ENCODE measurements at places on chromosomes 3 and 15.

GRCh38 chr3:140341203-140341602 lies 336.7 kb upstream of the TRIM42 start:
- peak; percentile 60 for DNase-seq

GRCh38 chr3:139378587-139379241 lies 10.7 kb downstream of the COPB2 start:
- DNase-seq, result no peak

- DNase-seq, result no peak
Measured at GRCh38 chr3:120559242-120560061, 36.7 kb upstream of the NDUFB4 start.

DNA sequence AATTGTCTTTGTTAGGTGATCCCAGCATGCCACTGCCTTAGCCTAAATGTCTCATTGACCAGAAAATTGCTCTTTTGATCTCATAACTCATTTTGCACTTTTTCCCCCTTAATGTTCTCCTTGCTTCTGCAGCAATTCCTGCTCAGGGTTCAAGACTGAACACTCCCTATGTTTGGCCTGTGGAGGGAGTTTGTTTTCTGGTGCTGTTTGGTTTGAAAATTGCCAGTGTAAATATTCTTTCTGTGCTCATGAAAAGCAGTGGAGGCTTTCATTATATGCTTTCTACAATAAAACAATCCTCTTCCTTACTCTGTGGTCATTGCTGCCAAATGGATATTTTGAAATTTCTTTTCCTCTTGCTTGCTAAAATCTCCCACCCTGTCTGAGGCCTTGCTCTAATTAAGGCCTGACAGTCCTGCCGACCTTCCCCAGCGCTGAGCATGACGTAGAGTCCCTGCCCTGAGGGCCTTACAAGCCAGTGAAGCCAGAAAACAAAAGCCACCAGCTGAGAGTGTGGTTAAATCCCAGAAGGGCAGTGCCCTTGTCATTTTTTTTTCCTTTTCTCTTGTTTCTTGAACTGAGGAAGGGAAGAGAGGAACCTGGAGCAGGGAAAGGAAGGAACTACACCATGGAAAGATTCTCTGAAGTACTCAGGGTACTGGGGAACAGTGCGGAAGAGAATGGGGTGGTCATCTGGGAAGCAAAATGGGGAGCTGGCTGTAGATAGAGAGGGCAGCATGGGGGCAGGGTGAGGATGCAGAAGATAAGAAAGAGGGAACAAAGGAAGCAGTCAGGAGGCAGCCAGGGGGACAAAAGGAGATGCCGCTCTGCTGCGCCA lies 24.8 kb downstream of the ZBTB38 start:
- no peak for DNase-seq

DNA sequence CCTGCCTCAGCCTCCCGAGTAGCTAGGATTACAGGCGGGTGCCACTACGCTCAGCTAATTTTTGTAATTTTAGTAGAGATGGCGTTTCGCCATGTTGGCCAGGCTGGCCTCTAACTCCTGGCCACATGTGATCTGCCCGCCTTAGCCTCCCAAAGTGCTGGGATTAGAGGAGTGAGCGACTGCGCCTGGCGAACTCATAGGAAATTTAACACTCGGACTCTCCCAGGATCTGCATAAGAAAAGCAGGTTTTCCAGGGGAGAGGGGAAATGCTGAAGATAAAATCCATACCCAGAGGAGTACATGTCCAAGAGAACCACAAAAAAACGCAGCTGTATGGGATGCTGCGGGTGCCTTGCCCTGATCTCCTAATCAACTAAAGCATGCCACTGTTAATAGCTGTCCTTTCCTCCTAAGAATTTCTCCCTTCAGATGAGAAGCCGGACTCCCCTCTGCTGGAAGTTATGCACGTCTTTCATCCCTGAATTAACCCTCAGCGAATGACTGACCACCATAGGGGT lies 25.3 kb upstream of the TGFBR2 start:
- no peak for DNase-seq

DNA sequence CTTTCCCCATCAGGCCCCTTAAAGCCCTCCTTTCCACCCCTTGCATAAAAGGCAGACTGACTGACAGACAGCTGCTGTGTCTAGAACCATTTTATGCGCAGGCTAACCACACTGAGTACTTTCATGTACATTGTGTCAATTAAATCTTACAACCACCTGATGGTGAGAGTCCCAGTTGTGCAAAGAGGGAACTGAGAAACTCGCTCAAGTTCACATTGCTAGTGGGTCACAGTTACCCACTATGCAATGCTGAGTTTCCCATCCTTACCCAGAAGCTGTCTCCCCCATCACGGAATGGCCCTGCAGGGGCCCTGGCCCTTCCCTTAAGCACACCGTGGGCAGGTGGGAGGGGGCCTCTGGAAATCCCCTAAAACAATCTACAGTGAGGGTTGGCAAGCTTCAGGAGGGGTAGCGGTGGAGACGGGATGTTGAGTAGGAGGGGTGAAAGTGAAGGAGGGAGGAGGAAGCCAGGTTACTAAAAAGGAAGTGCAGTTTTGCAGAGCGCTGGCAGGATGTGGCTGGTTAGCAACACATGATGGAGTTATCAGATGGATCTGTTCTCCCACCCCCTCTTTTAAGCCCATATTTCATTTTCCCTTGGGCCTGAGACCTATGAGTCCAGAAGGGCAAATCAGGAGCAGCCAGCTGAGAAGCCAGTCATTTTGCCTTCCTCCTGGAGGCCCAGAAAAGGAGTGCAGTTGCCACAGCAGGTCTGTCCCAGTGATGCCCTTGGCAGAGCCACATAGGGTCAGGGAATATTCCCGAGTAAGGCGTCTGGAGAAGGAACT lies 30.0 kb downstream of the STARD5 start:
- DNase-seq, result no peak

DNA sequence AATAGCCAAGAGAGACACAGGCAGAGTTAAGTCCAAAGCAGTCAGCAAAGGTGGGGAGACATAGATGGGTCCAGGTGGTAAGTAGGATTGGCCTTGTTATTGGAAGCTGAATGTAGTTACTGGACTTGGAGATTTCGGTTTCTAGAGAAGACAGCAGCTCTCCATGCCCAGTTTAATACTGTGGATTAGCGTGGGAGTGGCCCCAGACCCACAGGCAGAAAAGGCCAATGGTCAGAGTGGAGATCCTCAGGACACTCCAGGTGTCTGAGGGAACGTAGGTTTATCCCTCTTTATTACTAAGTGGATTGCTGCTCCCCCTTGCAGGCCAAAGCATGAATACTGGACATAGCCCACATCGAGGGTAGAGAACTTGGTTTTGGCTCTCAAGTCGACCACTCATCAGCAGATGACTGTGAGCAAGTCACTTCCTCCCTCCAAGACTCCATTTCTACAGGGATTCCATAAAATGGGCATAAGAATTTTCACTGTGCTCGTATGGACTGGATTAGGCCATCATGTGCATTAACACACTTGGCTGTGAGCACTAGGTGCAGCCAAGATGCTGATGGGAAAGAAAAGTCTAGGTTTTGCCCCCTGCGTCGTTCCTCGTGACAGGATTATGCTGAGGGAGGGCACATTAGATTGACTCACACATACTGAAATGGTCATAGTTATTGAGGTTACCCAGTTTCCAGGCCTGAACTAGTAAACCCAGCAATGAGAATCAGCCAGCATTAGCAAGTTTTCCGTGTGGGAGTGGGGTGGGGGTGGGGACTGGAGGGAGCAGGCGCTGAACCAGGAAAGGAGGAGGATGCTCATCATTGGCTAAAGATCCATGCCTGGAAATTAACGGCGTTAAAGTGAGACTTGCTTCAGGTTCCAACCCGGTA lies 225.2 kb upstream of the TPRG1 start:
- no peak for DNase-seq

DNA sequence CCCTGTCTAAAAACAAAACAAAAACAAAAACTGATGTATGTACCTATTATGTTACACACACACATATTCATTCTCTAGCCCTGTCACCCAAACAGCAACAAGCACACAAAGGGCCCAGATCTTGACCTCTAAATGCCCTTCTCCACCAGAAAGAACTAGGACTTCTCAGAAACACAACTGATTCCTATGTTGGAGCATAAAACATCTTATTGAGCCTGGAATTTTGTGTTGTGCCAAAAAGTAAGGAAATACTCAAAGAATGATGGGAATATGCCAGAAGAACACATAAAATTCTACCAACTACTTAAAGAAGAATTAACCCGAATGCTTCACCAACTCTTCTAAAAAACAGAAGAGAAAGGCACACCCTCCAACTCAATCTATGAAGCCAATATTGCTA lies 66.7 kb upstream of the OCA2 start:
- no peak for DNase-seq

- DNase-seq, result no peak
Measured at GRCh38 chr15:41291065-41291631, 41.2 kb downstream of the OIP5 start.

DNA sequence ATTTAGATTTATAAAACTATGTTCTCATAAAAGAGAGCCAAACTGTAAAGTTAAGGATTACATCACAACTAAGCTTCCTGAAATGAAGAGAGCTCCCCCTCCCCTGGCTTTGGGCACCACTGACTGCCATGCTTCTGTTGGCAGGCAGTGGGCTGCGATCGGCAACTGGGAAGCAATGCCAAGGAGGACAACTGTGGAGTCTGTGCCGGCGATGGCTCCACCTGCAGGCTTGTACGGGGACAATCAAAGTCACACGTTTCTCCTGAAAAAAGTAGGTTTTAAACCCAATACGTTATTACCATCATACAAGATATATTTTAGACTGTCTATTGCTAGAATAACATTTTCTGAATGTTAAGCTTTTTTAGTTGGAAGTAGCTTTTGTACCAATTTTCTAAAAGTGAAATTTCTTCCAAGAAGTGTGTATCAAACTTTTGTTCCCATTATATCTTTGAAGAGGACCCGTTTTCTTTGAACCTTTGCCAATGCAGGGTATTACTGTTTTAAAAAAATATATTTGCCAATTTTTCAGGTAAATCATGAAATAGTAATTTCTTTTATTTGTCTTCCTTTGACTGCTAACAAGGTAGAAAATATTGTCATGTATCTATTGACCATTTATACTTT lies 184.1 kb downstream of the ADAMTSL3 start:
- no peak for DNase-seq

GRCh38 chr15:70487387-70487740 lies 276.0 kb downstream of the UACA start:
- DNase-seq, result no peak

- DNase-seq, result no peak
Measured at GRCh38 chr15:39594446-39595337, 13.8 kb downstream of the THBS1 start.

DNA sequence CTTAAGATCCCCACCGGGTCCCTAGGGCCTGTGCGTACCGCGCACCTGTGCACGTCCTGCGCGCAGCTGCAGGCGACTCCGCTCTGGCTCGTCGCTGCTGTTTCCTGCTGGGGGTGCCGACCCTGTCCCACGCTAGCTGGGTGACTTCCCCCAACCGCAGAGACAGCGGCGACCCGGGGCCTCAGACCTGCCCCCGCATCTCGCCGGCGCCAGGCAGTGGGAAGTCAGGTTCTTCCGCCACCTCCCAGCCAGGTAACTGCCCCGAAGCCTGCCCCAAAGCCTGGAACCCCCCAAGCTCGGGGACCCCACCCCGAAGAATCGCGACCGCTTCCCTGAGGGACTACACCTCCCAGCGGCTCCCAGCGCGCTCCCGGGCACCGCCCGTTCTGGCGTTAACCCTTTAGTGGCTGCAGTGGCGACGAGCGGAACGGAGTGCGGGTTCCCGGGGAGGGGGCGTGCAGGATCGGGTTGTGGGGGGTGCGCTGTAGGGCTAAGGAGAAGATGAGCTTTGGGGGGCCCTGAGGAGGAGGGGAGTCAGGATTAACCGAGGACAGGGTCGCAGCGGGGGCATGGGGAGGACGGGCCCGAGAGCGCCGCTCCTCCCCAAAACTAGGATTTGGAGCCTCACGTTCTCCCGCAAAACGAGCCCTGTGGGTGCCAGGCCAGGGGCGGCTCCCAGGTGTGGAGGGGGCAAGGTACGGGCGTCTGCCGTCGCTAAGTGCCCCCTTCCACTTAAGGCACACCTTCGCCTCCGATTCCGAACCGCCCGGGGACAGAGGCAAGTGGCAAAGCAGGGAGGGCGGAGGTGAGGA lies 589 bp downstream of the NEIL1 start:
- peak; percentile 24 for DNase-seq

GRCh38 chr3:123764647-123765046 lies 119.5 kb downstream of the MYLK start:
- no peak for DNase-seq

- no peak for DNase-seq
Measured at GRCh38 chr3:38029400-38030125, at the start of gene PLCD1. TSS of gene PLCD1 (minus strand) at chr3:38029642. CDS start at chr3:38029539, 103 bp downstream.

- no peak for DNase-seq
Measured at GRCh38 chr3:141294301-141294700, 62.7 kb downstream of the PXYLP1 start.

DNA sequence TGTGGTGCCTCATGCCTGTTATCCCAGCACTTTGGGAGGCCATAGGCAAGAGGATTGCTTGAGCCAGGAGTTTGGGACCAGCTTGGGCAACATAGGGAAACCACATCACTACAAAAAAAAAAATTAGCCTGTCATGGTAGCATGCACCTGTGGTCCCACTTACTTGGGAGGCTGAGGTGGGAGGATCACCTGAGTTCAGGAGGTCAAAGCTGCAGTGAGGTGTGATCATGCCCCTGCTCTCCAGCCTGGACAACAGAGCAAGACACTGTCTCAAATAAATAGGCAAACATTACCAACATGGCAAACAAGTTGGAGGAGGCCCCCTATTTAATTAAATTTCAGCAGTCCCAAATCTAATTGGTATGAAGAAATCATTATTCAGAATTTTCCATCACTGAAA lies 143.6 kb downstream of the PGPEP1L start:
- DNase-seq, result no peak

DNA sequence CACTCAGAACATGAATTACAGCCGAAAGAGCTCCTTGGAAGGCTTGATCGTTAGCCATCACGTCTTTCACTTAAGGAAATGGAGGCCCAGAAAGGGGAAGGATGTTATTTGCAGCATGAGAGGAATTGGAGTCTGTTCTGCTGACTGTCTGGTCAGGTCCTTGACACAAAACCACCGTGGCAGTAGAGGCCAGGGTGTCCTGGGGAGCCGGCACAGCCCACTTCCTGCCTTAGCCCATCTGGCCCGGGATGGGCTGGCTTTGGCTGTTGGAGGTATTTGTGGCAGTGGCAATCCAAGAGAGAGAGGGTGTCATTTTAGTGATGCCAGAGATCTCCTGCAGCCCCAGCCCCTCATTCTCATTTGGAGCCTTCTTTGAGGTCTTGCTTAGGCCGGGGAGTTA lies 37.4 kb downstream of the ST6GAL1 start:
- no peak for DNase-seq

- no peak for DNase-seq
Measured at GRCh38 chr15:38885471-38885952, 320.9 kb upstream of the RASGRP1 start.

DNA sequence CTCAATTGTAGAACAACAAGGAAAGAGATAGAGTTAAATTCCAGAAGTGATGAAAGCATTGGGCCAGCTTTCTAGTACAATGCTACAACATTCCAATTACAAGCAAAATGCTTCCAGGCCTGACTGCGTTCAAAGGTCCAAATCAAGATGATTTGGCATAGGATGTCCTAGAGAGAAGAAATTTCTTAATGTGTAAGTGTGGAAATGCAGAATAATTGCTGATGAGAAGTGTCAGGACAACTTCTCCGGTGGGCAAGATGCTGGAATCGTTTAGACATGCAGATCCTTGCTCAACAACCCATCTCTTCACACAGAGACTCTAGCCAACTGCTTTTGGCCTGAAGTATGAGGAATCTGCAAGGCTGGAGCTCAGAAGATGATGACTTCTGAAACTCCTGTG lies 71.1 kb upstream of the PDZRN3 start:
- DNase-seq, result no peak
